T-helper 17 cell (primary cell): ENCODE measurements at places on chromosomes 6 and 20. TPM values are rescaled to one million over a fixed set of nuclear protein-coding genes. Genes with fewer than 3 reads are reported as not detected.

DNA sequence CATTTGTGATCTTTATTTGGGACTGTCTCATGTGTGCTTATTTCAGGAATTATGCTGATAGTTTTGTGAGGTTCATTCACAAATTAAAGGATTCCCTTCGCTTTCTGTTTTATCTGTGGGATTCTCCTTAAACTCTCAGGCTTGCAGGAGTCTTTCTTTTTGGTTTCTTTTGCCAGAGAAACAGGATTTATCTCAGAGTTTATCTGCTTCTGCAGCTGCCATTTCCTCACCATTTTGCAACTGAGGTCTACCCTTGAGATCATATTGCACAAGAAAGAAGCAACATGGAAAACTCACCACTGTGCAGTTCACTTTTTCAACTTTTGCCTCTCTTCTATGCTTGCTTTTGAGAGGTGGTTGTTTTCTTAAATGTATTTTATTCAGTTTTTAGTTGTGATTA, 201.0 kb downstream of the PRL start:
- no peak for DNase-seq

GRCh38 chr6:10850728-10851127, 12.4 kb upstream of the MAK start:
- DNase-seq, result no peak

DNA sequence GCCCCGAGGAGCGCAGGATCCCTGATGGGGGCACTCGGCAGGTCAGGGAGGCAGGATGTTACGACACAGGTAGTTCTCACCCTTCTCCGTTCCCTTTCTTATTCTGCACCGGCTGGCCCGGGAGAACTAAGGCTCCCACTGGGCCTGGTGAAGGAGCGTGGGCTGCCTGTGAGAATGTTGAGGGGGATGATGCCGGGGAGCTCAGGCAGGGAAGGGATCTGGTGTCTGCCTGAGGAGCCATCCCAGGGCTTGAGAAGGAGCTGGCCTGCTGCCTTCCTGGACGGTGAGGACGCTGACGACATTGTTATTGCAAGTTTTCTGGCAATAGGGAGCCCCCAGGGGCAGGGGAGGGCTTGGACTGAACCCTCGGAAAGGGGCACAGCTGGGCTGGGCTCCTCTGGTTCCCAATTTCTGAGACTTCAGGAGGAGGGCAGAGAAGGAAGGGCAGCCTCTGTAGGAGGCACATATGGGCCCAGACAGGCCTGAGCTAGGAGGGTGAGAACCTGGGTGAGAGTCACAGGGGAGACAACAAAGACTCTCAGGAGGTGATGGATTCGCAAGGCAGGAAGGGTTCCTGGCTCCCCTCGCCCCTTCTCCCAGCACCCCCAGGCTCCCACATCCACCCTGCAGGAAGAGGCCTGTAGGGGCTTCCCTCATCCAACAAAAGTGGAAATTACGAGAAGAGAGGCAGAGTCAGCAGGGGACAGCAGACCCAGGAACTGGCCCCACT, 32.8 kb downstream of the CYP21A2 start:
- DNase-seq, result no peak

GRCh38 chr6:26607434-26608230, 10.9 kb downstream of the ABT1 start:
- no peak for DNase-seq

Gene CD24
- total RNA-seq, result not detected

Gene TEAD3
- total RNA-seq, result not detected

Gene MAP7
- total RNA-seq, result 0.27 TPM

Gene ADGB
- total RNA-seq, result not detected
